ENCODE measurements at places on chromosomes 3 and 15.

DNA sequence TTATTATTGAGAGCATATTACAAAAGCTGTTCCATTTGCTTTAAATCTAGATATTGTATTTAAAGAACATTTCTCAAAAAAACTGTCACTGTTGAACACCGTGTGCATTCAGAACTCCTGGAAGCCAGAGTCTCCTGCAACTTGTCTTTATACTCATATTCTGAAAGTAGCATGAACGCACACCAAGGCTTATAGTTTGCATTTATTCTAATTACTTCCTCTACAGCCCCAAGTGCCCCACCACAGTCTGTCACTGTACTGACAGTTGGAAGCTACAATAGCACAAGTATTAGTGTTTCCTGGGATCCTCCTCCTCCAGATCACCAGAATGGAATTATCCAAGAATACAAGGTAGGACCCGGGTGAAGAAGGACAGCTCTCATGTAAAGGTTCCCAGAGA lies 537.4 kb downstream of the ROBO2 start:
- no peak for DNase-seq

DNA sequence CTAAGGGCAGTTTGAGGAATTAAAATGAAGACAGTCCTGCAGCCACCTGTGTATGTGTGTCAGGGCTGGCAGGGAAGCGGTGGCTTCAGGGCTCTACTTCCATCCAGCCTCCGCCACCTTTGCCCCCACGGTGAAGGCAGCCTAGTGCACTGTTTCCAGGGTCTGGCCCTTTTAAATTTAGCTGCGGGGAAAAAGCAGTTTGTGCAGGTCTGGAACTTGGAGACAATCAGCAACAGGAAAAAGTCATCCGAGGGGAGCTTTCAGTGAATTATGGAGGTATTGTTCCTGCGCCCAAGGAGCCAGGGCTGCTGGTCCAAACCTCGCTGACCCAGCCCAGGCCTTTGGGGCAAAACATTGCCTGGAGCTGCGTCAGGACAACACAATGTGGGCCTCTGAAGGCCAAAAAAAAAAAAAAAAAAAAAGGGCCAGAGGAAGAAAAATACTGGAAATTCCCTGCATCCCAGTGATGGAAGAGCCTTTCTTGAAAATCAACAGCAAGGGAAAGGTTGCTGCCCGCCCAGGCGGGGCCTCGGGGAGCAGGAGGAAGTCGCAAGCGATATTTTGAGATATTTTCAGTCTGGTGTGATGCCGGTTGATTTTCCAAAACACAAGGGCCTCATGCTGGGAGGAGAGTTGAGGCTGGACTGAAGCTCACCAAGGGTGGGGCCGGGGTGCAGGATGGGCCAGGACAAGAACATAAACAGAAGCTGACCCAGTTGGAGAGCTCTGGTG lies 25.5 kb upstream of the FGD5 start:
- peak; percentile 76 for DNase-seq

DNA sequence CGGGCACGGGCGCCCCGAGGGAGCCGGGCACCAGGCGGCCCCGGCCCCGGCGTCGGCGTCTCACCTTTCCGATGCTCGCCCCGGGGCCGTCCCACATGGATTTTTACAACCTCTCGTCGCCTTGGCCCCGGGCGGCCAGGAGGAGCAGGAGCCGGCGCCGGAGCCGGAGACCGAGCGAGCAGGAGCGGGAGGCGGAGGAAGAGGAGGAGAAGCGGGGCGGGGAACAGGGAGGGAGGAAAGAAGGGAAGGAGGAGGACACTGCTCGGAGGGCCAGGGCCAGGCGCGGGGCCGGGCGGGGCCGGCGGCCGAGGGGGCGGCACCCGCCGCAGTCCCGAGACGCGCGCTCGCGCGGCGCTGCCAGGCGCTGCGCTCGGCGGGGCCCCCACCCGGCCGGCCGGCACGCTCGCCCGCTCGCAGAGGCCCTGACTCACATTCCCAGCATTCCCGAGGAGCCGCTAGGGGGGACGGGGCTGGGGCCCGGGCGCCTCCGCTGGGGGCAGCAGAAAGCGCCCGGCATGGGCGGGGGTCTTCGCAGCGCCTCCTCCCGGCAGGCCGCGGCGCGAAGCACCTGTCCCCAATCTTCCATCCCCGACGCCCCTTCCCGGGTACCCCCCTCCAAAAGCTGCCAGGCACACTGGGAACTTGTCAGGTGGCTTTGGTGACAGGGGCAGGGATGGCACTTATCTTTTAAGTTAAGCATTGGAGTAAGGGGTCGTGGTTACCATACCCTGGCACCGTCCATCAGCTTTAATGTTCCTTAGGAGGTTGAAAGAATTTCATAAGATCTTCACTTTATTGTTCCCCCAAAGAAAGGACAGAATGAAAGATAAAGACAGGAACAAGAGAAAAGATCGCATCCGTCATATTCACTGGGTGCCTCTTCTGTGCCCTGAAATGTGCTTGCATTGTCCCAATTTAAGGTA lies at the start of gene ERC2:
Gene ERC2, minus strand, starts transcription at position 284 of the 923 bp plus-strand sequence.
- peak; percentile 59 for DNase-seq

DNA sequence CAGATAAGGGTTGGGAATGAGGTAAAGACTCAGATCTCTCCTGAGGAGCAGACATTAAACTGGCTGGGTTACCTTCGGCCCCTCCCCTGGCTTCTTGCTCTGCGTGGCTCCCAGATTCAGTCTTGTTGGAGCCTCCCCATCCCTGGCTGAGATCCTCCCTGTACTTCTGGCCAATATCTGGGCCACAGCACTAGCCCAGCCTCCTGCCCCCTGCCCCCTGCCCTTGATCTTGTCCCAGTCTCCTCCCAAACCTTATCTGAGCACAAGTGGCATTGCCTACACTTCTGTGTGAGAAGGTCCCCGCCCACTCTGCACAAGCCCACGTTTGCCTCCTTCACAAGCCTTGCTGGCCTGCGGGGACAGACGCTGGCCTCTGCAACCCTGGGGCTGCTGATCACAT lies 16.8 kb downstream of the PLA2G4F start:
- peak; percentile 34 for DNase-seq

- DNase-seq, result no peak
These were observed 326.7 kb downstream of the LSAMP start for GRCh38 chr3:116118475-116119169.

- DNase-seq, result no peak
These were observed 2.6 kb downstream of the EHHADH start for GRCh38 chr3:185251272-185251671.

DNA sequence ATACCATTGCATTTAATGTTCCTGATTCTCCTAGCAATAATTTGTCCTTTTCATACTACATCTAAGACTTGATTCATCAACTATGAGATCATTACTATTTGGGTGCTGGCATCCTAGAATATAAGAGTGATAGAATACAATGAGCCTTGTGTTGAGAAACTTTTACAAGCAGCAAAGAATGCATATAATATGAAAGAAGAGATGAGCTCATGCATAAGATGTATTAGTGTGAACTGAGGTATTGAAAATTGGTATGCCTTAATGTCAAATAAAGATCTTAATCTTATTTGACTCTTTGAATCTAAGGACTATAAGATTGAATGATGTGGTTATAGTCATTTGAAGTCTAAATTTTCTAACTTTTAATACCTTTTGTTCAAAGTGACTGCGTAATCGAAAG lies 220.0 kb upstream of the ARHGEF26 start:
- no peak for DNase-seq

DNA sequence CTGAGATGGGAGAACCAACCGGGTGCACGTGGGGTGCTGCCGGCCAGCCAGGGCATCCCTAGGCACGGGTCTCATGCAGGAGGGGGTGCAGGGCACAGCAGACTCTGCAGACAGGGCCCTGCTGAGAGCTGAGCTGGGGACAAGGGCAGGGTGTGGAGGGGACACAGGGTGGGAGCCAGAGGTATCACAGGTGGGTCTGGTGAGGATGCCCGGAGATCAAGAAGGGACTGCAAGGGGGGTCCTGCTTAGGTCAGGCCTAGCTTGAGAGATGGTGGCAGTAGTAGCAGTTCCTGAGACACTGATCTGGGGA lies 39.5 kb upstream of the PRR23E start:
- no peak for DNase-seq

DNA sequence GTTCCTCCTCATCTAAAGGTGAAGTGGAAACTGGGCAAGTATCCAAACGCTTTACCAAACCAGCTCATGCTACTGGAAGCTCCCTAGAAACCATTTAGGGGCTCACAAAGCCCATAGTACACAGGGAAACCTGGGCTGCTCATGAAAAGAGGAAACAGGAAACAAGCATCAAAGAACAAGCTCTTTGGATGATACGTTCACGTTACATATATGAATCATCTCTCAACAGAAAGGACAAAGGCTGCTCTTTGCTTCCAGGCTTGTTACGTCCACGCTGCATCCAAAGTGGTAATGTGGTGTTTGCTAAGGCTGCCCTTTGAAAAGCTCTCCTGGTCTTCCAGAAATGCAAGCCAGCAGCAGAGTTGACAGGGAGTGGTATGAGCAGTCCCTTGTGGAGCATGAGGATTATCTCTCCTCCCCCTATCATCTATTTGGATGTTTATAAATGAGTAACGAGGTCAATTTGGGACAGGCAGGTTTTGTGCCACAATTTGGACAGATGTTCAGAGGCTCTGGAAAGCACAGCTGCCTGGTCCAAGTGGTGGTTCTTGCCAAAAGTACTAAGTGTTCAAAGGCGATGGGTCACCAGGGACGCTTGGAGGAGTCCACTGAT lies 98.0 kb upstream of the RORA start:
- DNase-seq, result no peak

DNA sequence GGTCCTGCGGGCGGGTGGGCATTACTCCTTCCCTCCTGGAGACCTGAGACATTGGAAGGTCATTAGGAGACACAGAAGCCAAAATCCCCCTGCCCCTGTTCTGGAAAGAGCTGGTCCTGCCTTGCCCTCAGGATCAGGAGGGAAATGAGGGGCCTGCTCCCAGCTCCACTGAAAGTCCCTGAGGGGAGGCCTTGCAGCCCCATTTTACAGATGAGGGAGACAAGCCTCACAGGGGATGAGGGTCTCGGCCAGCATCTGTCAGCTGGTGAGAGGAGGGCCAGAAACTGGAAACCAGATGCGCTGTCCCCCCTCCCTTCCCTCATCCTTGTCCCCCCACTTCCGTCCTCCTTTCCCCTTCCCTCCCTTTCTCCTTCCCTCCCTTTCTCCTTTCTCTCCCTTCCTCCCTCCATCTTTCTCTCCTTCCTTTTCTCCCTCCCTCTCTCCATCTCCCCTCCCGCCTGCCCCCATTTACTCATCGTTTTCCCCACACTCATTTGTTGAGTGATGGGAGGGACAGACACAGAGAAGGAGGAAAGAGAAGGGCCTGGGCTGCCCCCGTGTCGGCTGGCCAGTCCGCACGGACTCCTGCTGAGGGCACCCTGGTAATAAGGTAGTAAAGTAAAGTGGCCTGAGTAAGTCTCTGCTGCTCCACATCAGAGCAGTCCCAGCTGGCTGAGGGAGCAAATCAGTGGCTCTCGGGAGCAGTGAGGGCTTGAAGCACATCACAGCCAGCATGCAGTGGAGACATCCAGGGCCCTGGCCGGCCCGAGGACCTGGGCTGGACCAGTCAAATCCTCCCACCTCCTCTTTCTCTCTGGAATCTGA lies 112.4 kb upstream of the ALDH1A3 start:
- peak; percentile 34 for DNase-seq

- peak; percentile 61 for DNase-seq
These were observed 25.2 kb downstream of the ARPP21 start for GRCh38 chr3:35664460-35664919.

GRCh38 chr3:167785790-167786189 lies 50.3 kb downstream of the SERPINI1 start:
- DNase-seq, result no peak

DNA sequence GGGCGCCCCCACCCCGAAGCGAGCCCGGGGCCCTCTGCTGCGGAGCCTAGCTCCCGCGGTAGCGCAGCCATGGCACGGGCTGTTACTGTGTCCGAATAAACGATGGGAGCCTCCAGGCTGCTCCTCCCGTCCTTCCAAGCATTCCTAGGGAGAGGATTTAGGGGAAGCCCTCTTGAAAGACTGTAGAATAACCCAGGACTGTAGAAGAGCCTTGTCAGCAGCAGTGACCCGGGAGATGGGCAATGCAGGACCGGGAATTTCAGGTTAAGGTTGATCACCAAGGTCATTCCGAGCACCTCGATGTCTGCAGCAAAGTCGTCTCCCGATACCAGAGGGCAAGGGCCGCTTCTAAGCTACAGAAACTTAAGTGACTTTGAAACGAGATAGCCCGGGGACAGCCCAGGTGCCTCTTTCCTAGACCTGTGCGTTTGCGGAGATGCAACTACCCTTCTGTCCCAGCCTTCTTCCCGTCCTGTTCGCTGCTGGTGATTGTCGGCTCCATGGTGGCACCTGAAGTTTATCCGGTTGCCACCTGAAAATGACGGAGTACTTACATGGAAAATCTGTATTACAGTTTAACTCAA lies 753 bp upstream of the MYO5A start:
- DNase-seq, result no peak

DNA sequence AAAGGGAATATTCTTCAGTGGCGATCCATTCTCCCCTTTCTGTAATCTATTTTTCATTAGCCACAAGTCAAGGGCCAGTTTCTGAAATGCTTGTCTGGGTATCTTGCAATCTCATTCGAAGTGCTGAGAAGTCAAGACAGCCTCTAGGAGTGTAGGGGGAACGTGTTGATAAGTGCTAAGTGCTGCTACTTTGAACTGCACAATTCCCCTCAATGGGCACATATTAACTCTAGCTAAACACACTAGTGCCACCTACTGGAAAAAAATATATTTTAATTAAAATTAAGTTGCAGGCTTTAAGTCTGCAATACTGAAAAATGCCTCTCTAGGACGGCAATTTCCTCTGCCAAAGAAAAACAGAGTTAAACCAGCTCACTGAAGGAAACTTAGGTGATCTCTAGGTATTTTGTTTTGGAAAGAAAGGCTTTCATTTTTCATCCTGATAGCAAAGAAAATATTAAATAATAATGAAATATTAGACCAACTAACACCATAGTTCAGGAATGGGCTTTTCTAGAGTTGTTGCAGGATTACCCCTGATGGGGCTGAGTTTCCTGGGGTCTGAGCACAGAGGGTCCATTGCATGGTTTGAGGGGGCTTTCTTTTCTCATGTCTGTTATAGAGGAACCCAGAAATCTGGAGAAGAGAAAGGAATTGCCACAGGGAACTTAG lies 181.9 kb upstream of the KBTBD8 start:
- DNase-seq, result no peak

- DNase-seq, result no peak
These were observed 392.8 kb upstream of the WNT5A start for GRCh38 chr3:55879901-55880331.

Measured in sciatic nerve (tissue), 2 donors.